Lower leg skin (tissue), 4 donors: ENCODE measurements at places on chromosomes 6 and 20. TPM values are rescaled to one million over a fixed set of nuclear protein-coding genes. Genes with fewer than 3 reads are reported as not detected.

DNA sequence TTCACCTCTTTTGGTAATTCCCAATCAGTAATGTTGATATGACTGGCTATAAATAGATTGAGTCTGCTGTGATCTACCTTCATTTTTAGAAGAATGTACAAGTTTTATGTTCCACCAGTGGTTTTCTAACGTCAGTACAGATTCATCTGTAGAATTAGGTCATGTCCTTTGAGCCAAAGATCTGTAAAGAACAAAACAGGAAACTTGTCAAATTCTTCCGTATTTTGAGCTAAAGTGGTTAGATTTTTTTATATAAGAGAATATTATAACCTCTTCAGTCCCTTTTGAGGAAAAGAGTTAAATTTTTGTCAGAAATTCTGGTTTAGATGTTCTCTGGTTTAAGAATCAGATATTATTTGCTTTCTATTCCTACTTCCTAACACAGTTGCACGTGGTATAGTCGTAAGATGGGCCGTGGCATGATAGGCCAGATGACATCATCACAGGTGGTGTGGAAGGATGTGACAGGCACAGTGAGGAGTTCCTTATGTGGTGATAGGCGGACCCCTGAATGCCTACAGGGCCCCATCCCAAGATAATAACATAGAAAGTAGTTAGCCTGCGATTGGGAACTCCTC is 62.3 kb downstream of the SNX9 start:
- DNase-seq, result no peak

DNA sequence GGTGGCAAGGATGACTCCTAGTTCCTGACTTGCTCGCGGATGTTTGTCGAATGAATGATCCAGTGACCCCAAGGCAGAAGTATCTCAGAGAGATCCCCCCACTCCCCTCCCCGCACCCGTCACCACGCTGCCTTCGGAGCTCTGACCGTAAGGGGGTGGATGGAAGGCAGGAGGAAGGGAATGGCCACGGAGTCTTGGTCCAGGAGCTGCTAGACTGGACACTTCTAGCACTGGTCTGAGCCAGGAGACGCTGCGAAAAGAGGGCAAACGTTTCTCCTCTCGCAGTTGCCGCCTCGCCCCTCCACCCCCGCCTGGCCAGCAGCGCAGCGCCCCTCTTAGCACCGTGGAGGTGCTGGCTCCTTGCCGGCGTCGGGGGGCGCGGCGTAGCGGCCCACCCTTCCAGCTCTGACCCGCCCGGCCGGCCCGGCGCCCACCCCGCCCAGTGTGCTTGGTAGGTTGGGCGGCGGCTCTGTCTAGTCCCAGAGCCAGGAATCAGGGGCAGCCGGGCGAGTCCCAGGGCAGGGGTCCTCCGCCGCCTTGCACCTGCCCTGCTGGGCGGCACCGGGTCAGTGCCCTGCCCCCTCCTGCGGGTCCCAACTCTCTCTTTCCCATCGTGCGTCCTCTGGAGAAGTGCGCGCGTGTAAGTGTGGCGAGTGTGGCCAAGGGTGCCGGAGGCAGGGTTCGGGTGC is 2.4 kb upstream of the DBNDD2 start:
- DNase-seq, result no peak

DNA sequence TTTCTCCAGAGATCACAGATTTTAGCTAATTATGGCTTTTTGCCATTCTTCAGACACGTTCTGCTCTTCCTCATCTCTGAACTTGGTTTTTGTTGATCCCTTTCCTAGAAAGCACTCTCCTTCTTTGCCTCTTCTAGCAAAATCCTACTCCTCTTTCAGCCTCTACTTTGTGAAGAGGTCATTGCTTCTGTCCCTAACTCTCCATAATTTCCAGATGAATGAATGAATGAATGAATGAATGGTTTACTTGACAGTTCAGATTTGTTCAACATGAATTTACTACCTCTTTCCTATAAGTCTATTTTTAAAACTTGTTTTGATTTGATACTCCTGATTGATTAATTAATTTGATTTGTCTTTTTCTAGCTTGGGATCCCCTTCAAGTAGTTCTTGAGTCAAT is 94.0 kb upstream of the IFNGR1 start:
- DNase-seq, result no peak

DNA sequence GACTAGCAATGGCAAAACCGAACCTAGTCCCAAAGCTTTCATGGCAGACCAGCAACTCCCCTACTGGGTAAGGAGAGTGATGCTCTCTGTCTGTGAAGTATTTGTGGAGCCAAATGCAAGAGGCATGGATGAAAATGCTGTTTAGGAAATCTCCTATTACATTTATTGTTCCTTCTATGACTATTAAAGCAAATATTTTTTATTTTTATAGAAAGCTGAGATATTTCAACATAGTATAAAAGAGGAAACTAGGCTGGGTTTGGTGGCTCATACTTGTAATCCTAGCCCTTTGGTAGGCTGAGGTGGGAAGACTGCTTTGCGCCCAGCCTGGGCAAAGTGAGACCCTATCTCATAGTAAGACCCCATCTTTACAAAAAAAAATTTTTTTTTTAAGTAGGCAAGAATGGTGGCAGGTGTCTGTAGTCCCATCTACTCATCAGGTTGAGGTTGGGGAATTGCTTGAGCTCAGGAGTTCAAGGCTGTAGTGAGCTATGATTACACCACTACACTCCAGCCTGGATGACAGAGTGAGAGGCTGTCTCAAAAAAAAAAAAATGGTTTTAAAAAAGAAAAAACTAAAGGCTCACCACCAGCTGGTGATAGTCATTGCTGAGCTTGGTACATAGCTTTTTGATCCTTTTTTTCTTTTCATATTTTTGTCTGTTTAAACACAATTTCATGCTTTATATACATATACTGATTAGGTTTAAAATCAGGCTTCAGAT is 11.3 kb downstream of the KDM1B start:
- DNase-seq, result no peak

- no peak for DNase-seq
Measured at GRCh38 chr6:116424001-116424400, 37.2 kb upstream of the CALHM6 start.

DNA sequence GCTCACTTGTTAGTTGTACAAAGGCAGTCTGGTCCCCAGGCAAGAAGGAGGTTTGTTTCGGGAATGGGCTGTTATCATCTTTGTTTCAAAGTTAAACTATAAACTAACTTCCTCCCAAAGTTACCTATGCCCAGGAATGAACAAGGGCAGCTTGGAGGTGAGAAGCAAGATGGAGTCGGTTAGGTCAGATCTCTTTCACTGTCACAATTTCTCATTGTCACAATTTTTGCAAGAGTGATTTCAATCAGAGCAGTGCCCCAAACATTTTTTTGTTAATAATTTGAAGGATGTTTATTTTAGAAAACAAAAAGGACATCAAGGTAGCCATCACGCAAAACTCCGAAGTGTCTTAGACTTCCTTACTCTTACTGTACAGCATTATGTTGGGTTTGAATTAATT is 170.8 kb downstream of the NFATC2 start:
- no peak for DNase-seq

DNA sequence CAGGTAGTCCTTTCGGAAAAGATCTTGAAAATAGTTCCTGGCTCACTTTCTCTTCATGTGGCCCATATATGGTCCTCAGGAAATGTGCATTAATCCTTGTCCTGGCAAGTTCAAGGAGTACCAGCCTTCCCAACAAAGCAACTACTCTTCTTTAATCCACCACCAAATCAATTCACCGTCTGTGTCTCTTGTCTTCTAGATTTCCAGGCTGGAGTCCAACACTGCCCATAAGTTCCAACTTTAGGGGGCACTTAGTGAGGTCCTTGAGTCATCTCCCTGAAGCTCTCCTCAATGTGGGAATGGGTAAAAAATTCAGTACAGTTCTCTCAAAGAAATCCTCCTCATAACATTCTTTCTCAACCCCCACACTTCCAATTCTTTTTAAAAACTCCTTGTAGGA is 6.9 kb upstream of the DAAM2 start:
- DNase-seq, result no peak

GRCh38 chr6:106512048-106512967 is 117.0 kb downstream of the RTN4IP1 start:
- peak; percentile 47 for DNase-seq

SAMD5 gene
- 0.93 TPM for total RNA-seq

FGD2 gene
- total RNA-seq, result 4.2 TPM

DCBLD1 gene
- 2.4 TPM for total RNA-seq

SLC22A7 gene
- not detected for total RNA-seq

MYH7B gene
- total RNA-seq, result 0.10 TPM

BMP6 gene
- 11.2 TPM for total RNA-seq

VGLL2 gene
- not detected for total RNA-seq
